Right hindlimb (tissue), 1 donor: ENCODE measurements at places on chromosomes 7 and 10.

DNA sequence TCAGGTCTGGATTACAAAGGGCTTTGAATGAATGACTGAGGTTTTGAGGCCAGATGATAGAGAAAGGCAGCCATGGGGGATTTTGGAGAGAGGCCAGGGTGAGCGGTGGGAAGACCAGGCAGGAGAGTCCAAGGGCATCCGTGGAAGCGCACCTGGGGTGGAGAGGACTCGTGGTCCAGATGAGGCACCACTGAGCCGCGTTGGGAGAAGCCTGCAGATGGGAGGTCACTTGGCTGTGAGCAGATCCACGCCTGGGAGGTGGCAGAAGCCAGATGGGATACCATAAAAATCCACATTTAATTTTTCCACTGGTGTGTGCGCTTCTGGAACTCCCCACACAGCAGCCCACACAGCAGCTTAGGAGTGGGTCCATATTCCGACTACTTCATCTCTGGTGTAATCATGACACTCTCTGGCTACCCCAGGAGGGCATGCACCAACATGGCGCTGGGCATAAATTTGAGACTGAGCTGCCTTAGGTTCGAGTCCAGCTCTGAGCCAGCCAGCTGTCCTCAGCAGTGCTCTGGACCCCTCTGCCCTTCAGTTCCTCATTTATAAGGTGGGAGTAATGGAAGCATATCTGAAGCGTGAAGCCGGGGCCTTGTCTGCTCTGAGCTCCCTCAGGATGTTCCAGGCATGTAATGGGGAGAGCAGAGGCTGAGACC lies 90.2 kb upstream of the FAM20C start:
- no peak for DNase-seq

DNA sequence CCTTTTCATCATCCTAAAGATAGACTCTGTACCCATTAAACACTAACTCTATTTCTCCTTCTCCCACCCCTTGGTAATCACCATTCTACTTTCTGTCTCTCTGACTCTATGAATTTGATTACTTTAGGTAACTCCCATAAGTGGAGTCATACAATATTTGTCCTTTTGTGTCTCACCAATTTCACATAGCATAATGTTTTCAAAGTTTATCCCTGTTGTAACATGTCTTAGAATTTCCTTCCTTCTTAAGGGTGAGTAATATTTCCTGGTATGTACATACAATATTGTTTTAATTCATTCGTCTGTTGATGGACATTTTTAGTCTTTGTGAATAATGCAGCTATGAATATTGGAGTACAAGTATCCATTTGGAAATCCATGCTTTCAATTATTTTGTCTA lies 50.9 kb upstream of the CDCA7L start:
- DNase-seq, result no peak

DNA sequence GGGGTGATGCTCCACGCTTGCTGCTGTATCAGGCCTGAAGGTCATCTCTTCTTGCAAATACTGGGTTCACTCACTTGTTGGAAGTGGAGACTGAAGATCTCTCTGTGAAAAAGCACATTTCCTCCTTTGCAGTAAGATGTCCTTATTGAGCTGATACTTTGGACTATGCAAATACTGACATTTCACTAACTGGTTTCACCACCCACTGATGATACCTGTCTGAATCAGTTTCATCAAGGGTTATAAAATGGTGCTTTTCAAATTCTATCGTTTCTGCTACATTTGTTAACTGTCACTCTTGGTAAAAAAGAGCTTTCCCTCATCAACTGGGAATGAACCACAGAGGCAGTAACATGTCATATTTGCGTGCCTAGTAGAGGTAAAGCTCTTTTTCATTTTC lies 35.5 kb downstream of the RAB19 start:
- DNase-seq, result no peak

DNA sequence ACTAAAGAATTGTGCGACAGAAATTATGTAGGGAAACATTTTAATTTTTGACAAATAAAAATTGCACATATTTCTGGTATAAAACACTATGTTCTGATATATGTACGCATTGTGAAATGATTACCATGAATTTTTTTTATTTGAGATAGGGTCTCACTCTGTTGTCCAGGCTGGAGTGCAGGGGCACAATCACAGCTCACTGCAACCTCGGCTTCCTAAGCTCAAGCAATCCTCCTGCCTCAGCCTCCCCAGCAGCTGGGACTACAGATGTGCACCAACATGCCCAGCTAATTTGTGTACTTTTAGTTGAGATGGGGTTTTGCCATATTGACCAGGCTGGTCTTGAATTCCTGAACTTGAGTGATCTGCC lies 149.2 kb downstream of the FRMD4A start:
- DNase-seq, result no peak

DNA sequence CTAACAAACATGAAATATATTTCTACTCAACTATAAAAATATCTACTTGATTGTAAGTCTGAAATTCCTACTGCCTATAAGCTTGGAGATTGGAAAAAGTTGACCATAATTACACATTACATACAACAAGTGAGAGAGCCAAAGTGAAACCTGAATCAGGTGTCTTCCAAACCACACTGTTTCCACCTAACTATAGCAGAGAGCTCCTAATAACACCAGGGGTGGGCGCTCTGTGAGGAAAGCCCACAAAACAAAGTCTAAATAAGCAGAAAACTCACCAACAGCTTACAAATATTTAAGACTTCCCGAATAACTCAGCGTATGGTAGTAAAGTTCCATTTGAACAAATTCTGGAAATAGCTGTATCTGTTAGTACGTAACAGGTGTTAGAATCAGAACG lies 119.9 kb downstream of the GPR37 start:
- DNase-seq, result no peak
